ENCODE measurements at places on chromosomes 7 and 10. TPM values are rescaled to one million over a fixed set of nuclear protein-coding genes. Genes with fewer than 3 reads are reported as not detected.

DNA sequence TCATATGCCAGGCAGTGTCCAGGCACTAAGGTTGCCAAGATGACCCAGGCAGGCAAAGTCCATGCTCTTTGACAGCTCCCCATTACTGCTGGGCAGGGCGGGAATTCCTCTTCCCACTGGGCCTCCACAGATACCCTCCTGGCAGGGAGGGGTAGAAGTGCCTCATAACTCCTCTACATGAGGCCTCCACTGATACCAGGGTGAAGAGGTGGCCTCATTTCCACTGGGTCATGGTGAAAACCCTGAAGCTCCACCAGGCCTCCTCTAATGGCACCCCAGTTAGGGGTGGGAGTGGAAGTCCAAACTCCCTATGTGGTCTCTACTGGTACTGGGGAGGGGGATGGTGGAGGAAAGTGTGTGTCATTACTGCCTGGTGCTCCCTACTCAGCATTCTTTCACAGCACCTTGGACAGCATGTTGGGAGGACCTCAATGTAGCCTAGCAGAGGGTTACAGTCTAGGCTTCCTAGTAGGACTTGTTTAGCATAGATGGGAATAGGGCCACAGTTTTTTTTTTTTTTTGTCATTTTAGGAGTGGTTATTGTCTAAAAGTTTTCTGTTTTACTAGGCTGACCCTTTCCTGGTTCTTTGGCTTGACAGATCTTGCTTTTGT, 34.6 kb upstream of the GLCCI1 start:
- no peak for DNase-seq

GRCh38 chr10:129964611-129965424, 744 bp upstream of the EBF3 start:
- DNase-seq = no peak

Gene SRGN
- 91.4 TPM for total RNA-seq

GRCh38 chr7:147311336-147311735, 1194.7 kb downstream of the CNTNAP2 start:
- no peak for DNase-seq

GRCh38 chr10:99832439-99832838, 50.0 kb downstream of the ABCC2 start:
- no peak for DNase-seq

- no peak for DNase-seq
Observed at GRCh38 chr7:30309302-30309701, 24.9 kb downstream of the ZNRF2 start.

GRCh38 chr7:73932364-73932763, 71.4 kb downstream of the TMEM270 start:
- DNase-seq = no peak

GRCh38 chr10:60974463-60975149, 30.6 kb upstream of the RHOBTB1 start:
- no peak for DNase-seq
